HT-29 (cell line): ENCODE measurements at places on chromosomes 3 and 15.

- no peak for DNase-seq
Measured at GRCh38 chr15:39592500-39592899, 11.6 kb downstream of the THBS1 start.

DNA sequence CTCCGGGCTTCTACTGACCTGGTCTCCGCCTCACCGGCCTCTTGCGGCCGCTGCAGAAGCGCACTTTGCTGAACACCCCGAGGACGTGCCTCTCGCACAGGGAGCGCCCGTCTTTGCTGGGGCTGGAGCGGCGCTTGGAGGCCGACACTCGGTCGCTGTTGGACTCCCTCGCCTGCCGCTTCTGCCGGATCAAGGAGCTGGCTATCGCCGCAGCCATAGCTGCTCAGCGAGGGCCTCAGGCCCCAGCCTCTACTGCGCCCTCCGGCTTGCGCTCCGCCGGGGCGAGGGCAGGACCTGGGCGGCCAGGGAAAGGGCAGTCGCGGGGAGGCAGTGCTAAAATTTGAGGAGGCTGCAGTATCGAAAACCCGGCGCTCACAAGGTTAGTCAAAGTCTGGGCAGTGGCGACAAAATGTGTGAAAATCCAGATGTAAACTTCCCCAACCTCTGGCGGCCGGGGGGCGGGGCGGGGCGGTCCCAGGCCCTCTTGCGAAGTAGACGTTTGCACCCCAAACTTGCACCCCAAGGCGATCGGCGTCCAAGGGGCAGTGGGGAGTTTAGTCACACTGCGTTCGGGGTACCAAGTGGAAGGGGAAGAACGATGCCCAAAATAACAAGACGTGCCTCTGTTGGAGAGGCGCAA is 319.2 kb downstream of the FGF12 start:
- no peak for DNase-seq

GRCh38 chr3:137583256-137583655 is 180.9 kb upstream of the SOX14 start:
- no peak for DNase-seq

DNA sequence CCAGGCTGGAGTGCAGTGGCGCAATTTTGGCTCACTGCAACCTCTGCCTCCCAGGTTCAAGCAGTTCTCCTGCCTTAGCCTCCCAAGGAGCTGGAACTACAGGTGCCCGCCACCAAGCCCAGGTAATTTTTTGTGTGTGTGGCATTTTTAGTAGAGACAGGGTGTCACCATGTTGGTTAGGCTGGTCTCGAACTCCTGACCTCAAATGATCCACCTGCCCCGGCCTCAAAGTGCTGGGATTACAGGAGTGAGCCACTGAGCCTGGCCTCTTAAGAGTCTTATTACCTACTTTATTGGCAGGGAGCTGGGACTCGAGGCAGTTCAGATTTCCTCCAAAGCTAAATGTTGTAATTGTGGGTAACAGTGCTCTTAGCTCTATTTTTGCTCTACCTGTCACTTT is 16.4 kb downstream of the PXYLP1 start:
- no peak for DNase-seq

DNA sequence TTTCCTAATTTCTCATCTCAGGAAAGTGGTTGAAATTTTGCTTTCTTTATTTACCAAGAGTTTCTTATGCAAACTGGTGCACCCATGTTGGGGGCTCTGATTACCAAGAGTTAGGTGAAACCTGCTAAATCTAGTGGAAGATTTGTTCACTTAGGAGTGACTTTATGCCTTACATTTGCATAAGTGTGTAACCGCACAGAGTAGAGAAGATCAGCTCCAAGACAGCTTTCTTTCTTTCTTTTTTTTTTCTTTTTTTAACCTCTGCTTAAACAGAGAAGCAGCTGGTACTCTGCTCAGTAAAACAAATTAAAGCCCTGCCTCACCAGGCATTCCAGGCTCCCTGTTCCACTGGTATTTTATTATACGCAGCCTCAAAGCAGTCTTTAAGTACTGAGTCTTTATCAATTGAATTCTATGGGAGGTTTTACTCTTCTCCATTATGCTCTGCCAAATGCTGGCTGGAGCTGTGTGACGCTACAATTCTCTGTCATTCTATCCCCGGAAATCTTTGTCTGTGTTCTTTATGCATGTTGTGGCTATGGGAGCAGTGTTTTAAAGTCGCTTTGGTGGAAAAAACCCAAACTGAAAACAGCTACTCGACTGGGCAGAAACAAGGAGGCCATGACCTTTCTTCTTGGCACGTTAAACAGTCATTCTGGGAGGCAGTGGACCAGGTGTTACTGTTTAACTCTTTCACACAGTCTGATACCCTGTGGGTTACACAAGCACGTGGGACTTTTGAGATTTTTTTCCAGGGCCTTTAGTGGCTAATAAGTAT is 55.2 kb upstream of the GBE1 start:
- no peak for DNase-seq

DNA sequence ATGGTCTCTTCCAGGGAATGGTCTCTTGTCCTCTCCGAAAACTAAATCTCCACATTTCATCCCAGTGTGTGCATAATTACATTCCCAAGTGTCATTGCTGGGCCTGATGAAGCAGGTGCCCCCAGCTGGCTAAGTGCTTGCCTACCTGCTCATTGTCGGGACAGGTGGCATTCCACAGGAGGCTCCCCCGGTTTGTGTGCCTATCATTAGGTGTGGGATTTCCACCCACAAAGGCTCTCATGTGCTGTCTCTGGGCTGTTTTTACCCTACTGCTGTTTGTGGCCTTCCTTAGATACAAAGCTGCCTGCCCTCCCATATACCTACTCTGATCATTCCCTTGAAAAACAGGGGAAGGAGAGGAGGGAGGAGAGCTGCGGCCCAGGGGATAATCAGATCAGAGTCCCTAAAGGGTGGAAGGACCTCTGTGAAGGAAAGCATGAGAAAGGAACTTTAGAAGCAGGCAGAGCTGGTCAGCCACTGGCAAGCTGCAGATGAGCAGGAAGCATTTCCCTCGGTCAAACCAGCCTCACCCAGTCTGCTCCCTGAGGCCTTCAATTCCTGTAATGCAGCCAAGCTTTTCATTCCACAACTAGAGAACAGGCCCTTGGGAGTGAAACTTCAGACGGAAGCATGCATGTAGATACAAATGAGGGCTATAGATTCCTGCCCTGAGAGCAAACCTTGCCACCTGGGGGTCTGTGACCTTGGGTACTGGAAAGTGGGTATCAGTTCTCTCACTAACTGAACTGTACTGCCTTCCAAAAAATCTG is 60.7 kb upstream of the HEG1 start:
- DNase-seq, result peak; percentile 12
